Caudate nucleus (tissue), 63 donors: ENCODE measurements at places on chromosomes 5 and 9.

DNA sequence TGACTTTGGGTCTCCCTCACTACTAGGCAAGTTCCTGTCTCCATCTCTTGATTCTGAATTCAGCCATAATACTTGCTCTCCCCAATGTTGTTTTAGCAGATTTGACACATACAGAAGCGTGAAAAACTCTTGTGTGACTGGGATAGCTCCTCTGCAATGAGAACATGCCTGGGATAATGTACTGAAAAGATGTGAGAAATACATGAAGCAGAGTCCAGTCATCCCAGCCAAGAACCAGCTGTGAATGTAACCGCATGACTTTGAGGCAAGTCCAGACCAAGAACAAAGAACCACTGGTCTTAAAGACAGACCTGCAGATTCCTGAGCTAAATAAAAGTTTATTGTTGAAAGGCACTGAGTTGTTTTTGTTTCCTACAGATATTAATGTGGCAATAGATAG lies 135.0 kb downstream of the NMUR2 start:
- DNase-seq = no peak

GRCh38 chr9:131876486-131876885 lies 136.6 kb upstream of the RAPGEF1 start:
- no peak for DNase-seq

DNA sequence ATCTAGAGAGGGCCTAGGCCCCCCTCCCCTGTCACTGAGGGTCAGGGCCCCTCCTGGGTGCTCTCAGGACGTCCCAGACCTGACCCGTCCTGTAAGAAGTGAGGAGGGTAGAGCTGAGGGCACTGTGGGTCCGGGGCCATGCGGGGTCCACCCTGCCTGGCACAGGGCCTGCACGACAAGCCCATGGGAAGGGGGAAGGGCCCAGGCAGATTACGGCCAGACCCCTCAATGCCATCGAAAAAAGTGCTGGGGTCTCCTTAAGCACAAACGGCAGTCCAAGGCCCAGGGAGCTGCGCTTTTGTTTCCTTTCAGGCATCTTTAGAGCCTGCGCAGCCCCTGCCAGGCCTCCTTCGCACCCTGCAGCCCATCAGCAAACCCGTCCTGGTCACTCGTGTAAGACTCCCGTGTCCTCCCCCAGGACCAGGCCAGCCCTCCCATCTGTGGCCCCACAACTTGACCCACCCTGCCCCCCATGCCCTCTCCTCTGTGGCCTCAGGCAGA lies 4.4 kb upstream of the EXOC3 start:
- DNase-seq = no peak

- no peak for DNase-seq
Measured at GRCh38 chr9:90727488-90727887, 74.1 kb upstream of the SYK start.

- no peak for DNase-seq
Measured at GRCh38 chr9:92353051-92353450, 27.3 kb downstream of the CENPP start.

- no peak for DNase-seq
Measured at GRCh38 chr5:56848206-56848605, 32.9 kb downstream of the MAP3K1 start.

DNA sequence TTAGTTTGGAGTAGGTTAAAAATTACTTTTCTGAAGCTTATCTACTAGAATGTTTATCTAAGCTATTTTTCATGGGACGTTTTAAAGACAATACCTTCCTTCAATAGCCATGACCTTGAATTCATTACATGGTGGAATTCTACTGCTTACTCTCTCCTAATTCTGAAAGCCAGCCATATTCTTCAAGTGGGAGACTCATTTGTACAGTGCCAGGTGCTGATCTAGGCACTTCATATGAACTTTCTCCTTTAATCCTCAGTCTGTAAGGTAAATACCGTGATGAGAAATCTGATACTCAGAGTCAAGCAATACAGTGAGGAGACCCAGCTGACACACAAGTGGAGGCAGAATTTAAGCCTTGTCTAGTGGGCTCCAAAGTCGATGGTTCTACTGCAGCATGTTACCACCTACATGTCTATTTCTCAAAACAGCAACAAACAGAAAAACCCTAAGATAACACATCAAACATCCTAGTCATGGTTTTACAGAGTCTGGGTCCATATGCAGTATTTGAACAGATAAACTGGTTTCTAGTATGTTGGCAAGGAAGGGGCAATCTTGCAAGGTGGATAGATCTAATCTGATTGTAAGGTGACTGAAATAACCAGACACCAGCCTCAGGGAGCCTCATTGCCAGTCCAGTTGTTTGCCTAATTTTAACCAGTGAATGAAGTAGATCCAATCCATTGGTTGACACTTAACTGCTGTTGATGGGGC lies 243.7 kb downstream of the PIK3R1 start:
- no peak for DNase-seq

GRCh38 chr9:131781069-131781468 lies 41.2 kb upstream of the RAPGEF1 start:
- no peak for DNase-seq

DNA sequence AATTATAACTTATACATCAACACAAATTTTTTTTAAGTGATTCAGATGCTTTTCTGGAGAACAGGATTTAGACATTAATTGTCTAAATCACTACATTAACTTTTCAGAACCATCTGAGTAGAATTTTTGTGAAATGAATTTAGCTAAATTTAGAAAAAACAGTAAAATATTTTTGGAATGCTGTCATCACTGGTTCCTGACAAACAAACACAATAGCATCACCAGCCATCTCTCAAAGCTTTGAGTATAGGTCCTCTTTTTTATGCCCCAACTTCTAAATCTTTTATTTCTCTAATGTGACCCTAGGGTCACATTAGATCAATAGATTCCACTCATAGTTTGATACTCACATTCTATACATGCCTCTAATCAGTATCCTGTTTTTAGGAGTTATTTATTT lies 104.6 kb downstream of the PRR16 start:
- DNase-seq = no peak

- DNase-seq = no peak
Measured at GRCh38 chr5:15446552-15446951, 53.4 kb upstream of the FBXL7 start.

DNA sequence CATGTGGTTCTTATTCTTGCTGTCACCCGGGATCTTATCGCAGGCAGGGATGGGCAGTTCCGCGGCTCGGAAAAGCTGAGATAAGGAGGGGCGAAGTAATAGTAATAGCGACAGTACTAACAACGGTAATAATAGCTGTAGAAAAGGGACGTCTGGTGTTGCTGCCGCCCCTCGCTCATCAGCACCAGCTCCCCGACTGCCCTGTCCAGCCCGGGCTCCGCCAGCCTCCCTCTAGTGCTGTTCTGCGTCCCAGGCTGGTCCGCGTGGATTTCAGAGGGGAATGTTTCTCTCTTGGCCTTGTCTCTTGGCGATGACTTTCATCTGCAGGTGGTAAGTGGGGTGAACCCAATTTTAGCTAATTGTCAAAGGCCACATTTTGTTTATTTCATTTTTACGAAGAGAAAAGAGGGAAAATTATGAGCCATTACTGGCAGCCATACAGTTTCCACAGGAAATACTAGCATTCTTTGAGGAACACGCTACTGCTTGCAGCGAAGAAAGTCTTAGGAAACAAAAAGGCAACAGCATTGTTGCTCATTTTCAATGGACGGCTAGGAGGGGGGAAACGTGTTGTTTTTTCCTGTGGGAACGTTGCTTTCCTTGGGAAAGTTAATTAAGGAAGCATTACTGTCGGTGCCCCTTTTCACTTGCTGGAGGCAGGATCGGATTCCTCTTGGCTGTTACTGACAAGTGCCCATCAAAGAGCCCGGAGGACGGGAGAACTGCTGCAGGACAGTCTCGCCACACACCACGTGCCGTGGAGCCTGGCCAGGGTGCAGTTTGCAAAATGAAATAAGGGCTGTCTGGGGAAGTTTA lies 762 bp downstream of the SNCAIP start:
- peak; percentile 49 for DNase-seq

- no peak for DNase-seq
Measured at GRCh38 chr5:79151942-79152671, 40.5 kb downstream of the BHMT start.

DNA sequence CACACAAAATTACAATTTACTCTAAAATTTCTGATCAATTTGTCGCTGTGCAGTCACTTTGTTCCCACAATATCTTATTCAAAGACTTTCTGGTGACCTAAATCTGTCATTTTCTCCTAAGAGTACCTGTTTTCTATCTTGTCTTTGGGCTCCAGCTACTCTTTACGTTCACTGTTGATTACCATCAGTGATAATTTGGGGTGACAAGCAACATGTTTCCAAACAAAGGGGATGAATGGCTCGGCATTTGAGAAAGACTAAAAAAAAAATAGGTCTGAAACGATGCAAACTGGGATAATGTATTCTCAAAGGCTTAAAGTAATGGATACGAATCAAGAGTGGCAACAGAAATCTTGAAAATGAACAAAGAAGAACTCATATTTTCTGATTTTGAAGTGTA lies 205.2 kb upstream of the DAB2 start:
- DNase-seq = no peak

DNA sequence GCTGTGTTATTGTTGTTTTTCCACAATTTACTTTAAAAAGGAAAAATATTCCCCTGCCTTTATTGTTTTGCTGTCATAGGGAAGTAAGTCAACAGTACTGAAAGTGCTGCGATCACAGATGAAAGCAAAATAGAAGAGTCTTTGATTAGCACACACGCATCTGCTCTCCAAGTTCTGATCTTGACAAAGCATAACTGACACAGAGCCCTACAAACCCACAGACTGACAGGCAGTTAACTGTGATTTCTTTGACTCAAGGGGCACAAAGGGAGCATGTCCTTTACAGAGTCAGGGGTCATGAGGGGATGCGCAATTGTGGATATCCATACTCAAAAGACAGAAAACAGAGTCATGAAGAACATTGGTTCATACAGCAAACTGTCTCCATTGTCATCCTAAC lies 123.7 kb downstream of the SNCAIP start:
- DNase-seq = no peak

- no peak for DNase-seq
Measured at GRCh38 chr5:172727551-172727950, 43.4 kb downstream of the DUSP1 start.

- no peak for DNase-seq
Measured at GRCh38 chr9:137593176-137593575, 2.9 kb upstream of the ZMYND19 start.

- DNase-seq = no peak
Measured at GRCh38 chr5:36820900-36821299, 55.7 kb upstream of the NIPBL start.

DNA sequence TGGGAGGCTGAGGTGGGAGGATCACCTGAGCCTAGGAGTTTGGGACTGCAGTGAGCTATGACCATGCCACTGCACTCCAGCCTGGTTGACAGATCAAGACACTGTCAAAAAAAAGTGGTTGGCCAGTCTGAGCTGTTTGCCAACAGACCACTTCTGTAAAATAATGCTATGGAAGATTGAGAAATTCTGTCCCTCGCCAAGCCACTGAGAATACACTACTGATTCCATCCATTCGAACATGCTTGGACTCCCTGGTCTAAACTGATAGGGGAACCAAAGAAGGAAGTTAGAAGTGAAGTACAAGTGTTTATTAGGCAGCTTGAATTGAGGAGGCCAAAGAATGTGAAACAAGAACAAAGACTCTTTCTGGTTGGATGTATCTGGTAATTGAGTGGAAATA lies 27.2 kb downstream of the ENC1 start:
- no peak for DNase-seq

DNA sequence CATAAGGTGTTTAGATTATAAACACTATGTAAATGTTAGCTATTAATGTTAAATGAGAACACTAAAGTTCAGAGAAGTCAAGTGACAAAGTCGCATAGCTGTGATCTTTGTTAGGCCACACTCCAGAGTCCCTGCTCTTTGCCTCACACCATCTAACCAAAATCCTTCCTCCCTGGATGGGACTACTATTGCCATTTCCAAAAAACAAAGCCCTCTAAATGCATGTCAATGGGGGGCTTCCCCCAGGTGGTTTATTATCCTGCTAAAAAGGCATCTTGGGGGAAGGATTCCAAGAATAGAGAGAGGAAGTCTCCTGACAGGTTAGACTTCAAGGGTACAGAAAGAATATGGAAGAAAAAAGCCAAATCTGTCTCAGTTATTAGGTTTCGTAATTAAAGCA lies 10.4 kb downstream of the NR6A1 start:
- DNase-seq = no peak

- DNase-seq = no peak
Measured at GRCh38 chr5:91224969-91225368, 158.1 kb downstream of the ARRDC3 start.

DNA sequence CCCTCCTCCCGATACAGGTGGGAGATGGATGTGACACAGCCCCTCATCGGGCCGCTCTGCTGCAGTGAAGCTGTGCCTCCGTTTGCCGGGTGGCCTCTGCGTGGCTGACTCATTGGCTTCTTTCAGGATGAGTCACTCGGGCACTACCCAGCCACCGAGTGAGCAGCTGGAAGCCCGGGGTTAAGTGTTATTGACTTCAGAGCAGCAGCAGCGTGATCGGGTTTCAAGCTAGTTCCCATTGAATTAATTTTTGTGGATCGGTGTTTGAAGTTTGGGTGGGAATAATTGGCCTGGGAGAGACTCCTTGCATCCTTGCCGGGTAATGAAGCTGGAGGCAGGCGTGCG lies 266.4 kb upstream of the IRX4 start:
- no peak for DNase-seq

GRCh38 chr5:123754908-123755307 lies 242.9 kb downstream of the CSNK1G3 start:
- no peak for DNase-seq

- no peak for DNase-seq
Measured at GRCh38 chr9:106757514-106757913, 105.5 kb upstream of the ZNF462 start.

- no peak for DNase-seq
Measured at GRCh38 chr9:18610956-18611355, 137.0 kb downstream of the ADAMTSL1 start.

DNA sequence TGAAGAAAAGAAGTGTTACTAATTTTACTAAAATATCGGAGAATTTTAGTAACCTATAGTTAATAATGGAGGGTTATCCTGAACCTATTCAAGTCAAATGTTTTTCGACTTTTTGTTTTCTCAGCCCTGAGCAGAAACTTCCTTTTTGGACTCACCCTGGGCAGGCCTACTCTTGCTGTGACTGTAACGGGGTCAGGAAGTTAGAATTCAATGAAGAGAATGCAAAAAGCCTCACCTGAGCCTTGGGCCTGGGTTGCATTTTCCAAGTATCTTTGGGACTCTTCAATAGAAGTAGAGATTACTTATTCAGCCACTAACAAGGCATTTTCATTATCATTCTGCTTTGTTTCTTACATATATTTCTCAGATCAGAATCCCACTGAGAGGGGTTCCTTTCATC lies 405.3 kb downstream of the TLR4 start:
- DNase-seq = no peak

- no peak for DNase-seq
Measured at GRCh38 chr5:53259176-53259575, 149.6 kb upstream of the MOCS2 start.

DNA sequence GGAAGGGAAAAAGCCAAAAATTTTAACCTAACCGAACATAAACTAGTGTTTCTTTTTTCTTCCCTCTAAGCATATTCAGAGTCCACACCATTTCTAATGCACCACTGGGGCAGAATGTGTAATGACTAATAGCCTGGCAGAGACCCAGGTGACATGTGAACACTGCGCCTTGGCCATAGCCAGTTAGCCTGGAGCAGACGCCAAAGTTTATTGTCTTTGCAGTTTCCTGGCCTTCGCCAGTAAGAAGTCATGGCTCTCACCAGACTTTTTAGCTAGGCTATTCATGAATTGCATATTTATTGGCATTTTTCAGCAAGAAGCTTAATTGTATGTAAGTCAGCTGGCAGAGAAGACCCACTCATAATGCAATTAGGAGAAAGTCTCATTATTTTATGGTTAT lies 182.8 kb upstream of the SLC27A6 start:
- DNase-seq = no peak
